ENCODE measurements at places on chromosomes 12 and 14. TPM values are rescaled to one million over a fixed set of nuclear protein-coding genes. Genes with fewer than 3 reads are reported as not detected.
A peak's percentile ranks its signal among the peaks of the same experiment; 100 is the strongest.

AQP6 gene
- total RNA-seq = not detected

FLVCR2 gene
- 3.2 TPM for total RNA-seq

ADGRD1 gene
- 7.7 TPM for total RNA-seq

GRCh38 chr12:4164559-4165558, 108.7 kb upstream of the CCND2 start:
- H3K27ac ChIP-seq = peak overlapping the region; percentile 95
- H3K4me3 ChIP-seq = peak overlapping the region; percentile 84
- DNase-seq = peak; percentile 64
- H3K27me3 ChIP-seq = no peaks in the 10 kb centered on the region
- H3K36me3 ChIP-seq = peaks cover 6% of the 10 kb centered on the region

DNA sequence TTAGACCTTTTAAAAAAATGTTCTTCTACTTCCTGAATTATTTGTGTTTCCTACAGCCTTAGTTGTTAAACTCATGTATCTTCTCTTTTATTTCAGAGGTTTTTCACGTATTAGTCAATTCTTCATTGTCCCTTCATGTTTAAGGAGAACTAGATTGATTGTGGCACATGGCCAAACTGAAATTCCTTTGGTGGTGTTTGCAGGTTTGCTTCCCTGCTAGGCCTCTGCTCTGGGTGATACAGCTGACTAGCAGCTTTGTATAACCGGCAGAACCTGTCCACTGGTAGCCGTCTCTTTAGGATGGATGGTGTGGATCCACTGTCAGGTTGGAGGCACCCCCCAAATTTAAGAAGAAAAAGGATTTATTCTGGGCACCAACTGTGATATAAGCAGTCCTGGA, 262.1 kb downstream of the FBXL14 start:
- no peak overlapping the region for H3K27ac ChIP-seq
- no peaks in the 10 kb centered on the region for H3K4me1 ChIP-seq
- DNase-seq = no peak
- no peaks in the 10 kb centered on the region for H3K36me3 ChIP-seq
- no peak overlapping the region for H3K4me3 ChIP-seq

DNA sequence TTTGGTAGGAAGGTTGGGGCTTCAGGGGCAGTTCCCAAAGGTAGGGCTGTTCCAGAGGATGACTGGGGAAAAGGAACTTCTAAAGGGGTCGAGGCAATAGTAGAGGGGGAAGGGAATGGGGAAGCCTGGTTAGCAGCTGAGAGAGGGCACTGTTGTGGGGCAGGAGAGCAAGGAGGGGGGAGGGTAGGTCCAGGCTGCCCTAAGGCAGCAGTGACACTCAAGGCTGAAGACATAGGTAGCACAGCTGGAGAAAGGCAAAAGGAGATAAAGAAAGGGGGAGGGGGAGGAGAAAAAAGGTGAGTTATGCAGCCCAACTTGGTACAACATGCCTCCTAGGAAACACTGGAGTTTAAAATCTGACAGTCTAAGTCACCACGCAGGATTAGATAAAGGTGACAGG, 3.9 kb downstream of the NACA start:
- peaks cover 86% of the 10 kb centered on the region for H3K36me3 ChIP-seq
- peaks cover 57% of the 10 kb centered on the region for H3K4me1 ChIP-seq
- DNase-seq = no peak

GRCh38 chr12:112418273-112418607, 507 bp upstream of the PTPN11 start:
- peak overlapping the region; percentile 93 for H3K4me3 ChIP-seq
- no peak for DNase-seq
- H3K27ac ChIP-seq = peak overlapping the region; percentile 98

GRCh38 chr12:39390752-39391151, 52.2 kb downstream of the KIF21A start:
- H3K4me3 ChIP-seq = no peak overlapping the region
- peaks cover 4% of the 10 kb centered on the region for H3K36me3 ChIP-seq
- H3K27me3 ChIP-seq = no peaks in the 10 kb centered on the region
- H3K27ac ChIP-seq = no peak overlapping the region

DNA sequence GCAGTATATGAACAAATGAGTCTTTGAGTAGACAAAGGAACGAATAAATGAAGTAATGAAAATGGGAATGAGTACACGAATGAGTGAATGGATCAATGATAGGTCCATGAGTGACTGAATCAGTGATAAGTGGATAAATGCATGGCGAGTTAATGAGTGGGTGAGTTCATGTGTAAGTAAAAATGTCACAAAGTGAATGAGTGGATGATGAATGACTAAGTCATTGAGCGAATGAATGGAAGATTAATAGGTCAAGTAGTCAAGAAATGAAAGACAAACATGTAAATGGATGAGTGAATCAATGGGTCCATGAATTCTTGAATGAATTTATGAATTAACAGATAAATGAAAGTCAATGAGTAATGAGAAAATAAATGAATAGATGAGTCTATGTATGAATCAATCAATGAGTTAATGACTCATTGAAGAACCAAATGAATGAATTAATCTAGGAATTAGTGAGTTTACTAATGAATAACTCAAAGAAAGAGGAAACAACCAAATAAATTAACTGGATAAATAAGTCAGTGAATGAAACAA, 97.3 kb upstream of the RTL1 start:
- H3K36me3 ChIP-seq = no peaks in the 10 kb centered on the region
- no peak overlapping the region for H3K4me3 ChIP-seq
- H3K4me1 ChIP-seq = peaks cover 4% of the 10 kb centered on the region
- no peak overlapping the region for H3K27ac ChIP-seq
- no peak for DNase-seq
- peaks cover 4% of the 10 kb centered on the region for H3K27me3 ChIP-seq

Measured in activated T-helper 2 cell treated with anti-CD3 and anti-CD28 coated beads, Interferon-gamma antibody, Interleukin-2, Interleukin-4, amounts not matched to agents 10 μg/mL and 5 μg/mL and 100 μg/mL, durations not matched to agents 14 hours and 24 hours and 36 hours (primary cell).